ENCODE measurements at places on chromosomes 2 and 18. TPM values are rescaled to one million over a fixed set of nuclear protein-coding genes. Genes with fewer than 3 reads are reported as not detected.

Gene GAL3ST2
- polyA plus RNA-seq = not detected

Gene CYRIA
- 64.0 TPM for polyA plus RNA-seq

Gene RFX8
- polyA plus RNA-seq = not detected

Gene TMEM200C
- 8.2 TPM for polyA plus RNA-seq

Gene SKOR2
- polyA plus RNA-seq = not detected

Gene HOXD9
- polyA plus RNA-seq = not detected

Gene KLHL41
- 2.7 TPM for polyA plus RNA-seq

Gene FLACC1
- 1.3 TPM for polyA plus RNA-seq

Gene SETBP1
- polyA plus RNA-seq = 13.7 TPM

Gene SH2D6
- polyA plus RNA-seq = not detected

Gene TEKT4
- polyA plus RNA-seq = not detected

Gene TNFRSF11A
- polyA plus RNA-seq = not detected

Gene KRTCAP3
- polyA plus RNA-seq = 4.0 TPM

Gene SIGLEC15
- polyA plus RNA-seq = not detected

Gene PREPL
- 236 TPM for polyA plus RNA-seq

Gene PJVK
- polyA plus RNA-seq = 3.6 TPM

Gene MDH1B
- polyA plus RNA-seq = 17.8 TPM

Gene TIGD1
- 29.9 TPM for polyA plus RNA-seq

Gene IL37
- polyA plus RNA-seq = not detected

Gene PTPRN
- polyA plus RNA-seq = 82.1 TPM

Gene TRIM43
- polyA plus RNA-seq = not detected

Gene CDH19
- polyA plus RNA-seq = 0.11 TPM

Gene VWA3B
- not detected for polyA plus RNA-seq

Gene COL4A3
- polyA plus RNA-seq = 0.10 TPM

Gene FOXI3
- not detected for polyA plus RNA-seq

Gene GAD1
- polyA plus RNA-seq = 66.4 TPM

Gene ARHGAP25
- polyA plus RNA-seq = not detected

Gene SMIM21
- polyA plus RNA-seq = not detected

Gene ITGA4
- 0.40 TPM for polyA plus RNA-seq

Gene CTNNA2
- polyA plus RNA-seq = 184 TPM

Gene PLEK
- polyA plus RNA-seq = 0.10 TPM

Gene TCF23
- not detected for polyA plus RNA-seq

Gene NUP35
- polyA plus RNA-seq = 32.6 TPM

Gene ADAM23
- 55.0 TPM for polyA plus RNA-seq

Gene BMP10
- not detected for polyA plus RNA-seq

Gene FEV
- polyA plus RNA-seq = not detected

Gene MC5R
- polyA plus RNA-seq = not detected

Gene NYAP2
- polyA plus RNA-seq = 1.1 TPM

Gene DCDC2C
- polyA plus RNA-seq = not detected

Data from neural cell (in vitro differentiated cells).